ENCODE measurements at places on chromosomes 11 and 22.

DNA sequence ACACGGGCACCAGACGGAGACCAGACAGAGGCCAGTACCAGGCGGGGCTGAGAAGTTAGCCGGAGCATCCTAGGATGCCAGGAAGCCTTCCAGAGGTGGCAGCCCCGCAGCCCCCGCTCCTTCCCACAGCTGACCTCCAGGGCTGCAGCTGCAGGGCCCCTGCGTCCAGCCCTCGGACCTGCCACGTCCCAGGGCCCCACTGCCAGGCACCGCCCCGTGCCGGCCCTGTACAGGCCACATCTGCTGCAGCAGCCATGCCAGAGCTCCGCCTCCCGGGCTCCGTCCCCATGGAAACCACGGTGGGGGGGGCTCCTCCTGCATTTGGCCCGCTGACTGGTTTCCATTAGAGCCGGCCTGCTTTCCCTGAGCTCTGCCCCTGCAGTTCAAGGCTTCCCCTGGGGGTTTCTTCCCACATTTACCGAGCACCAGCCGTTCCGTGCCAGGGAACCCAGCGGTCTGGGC is 62.5 kb upstream of the PPARA start:
- no peak for DNase-seq

DNA sequence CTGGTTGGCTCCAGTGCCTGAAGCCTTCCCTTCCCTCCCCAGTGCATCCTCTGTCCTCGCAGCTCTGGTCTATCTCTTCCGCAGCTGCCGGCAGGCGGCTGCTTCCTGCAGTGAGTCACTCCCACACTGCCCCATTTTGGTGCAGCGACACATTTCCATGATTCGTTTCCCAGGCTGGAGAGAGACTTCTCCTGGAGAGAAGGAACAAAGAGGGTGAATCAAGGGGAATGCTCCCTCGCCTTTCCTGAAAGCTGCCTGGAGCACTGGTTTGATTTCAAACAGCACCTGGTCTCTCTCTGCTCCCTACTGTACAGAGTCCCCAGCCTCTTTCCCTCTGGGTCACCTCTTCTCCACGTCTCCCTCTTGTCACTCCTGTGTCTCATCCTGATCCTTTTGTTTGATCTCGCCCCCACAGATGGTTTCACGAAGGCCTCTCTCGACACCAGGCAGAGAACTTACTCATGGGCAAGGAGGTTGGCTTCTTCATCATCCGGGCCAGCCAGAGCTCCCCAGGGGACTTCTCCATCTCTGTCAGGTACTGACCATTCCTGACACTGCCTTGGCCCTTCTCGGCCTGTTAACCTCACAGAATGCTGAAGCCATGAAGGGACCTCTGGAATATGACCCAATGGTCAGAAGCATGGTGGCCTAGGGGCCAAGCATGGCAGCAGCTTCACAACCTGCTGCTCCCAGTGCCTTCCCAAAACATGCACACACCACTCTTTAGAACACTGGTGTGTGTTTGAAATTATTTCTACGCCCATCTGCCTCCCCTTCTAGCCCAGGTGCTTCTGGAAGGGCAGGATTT is at the start of gene TMA7B:
TMA7B (plus strand) TSS at position 758 of the 808 bp plus-strand sequence. CDS start 3,978 bp downstream, outside the sequence.
- no peak for DNase-seq

DNA sequence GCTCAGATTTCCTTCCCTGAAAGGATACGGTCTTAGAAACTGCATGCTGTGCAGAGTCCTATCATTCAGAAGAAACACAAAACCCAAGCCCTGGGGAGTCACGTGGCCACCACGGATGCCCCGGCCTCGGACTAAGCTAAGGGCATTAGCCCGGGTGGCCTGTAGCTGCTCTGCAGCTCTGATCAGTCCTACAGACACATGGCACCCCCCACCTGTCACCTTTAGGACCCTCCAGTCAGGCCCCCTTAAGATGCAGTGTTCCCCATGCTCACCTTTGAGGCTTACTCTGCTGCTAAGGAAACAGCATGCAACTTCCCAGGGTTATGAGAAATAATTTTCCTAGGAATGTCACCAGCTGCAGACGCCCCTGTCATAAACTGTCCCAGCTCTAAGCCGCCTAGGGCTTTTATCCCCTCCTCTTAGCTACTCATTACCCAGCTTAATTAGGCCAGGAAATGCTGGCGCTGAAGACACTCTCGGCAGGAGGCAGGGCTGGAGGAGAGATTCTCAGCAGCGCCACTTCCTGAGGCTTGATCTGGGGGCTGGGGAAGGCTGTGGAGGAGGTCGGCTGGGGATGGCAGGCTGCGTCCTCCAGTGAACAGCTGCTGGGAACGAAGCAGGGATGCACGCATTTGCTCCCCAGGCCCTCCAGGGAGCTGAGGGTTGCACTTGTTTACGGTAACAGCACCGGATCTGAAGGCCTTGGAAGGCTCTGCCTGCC is 47.2 kb upstream of the ADA2 start:
- no peak for DNase-seq

DNA sequence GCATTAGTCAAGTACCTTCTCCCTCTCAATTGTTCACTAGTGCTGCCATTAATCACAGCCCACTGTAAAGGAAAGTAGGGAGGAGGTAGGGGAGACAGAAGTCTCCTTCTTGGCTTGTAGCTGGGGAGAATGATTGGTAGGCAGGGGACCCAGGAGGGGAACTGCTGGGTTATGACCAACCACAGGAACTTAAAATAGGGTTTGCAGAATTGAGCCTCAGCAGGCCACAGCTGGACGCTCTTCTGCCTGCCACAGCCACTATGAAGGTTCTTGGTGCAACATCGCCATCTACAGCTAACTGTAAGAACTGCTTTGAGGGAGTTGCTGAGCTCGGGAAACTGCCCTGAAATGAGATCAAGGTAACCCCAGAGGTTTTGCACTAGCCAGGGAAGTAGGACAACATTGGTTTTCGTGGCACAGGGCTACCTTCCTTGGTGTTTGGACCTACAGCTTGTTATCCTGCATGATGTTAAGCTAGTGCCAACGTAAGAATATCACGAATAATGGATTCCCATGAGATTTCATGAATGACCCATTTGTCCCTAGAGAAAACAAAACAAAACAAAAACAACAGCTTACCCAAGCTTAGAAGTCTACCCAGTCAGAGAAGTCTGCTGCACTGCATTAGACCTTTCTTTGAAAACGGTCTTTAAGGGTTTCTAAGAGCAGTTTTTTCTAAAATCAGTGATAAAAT is 787.1 kb upstream of the API5 start:
- DNase-seq: no peak

- no peak for DNase-seq
Observed at GRCh38 chr11:61273178-61274078, 21.7 kb downstream of the VWCE start.

DNA sequence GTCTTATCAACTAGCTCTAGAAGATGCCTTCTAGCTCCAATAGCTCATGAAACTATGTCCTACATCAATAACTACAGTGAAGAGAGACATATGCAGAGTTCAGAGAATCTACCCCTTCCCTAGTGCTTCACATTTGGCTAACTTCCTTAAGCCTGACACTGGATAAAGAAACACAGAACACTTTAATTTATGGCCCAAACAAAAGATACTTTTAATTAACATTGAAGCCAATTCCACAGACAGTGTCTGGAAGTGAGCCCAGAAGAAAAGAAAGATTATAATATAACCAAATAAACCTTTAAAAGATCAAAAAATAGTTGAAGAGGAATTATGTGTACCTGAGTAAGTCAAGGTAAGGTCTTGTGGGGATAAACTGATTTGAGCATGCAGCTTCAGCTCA is 255.2 kb downstream of the C11orf87 start:
- DNase-seq: no peak

- DNase-seq: no peak
Observed at GRCh38 chr11:122150216-122151124, 34.5 kb upstream of the BLID start.

DNA sequence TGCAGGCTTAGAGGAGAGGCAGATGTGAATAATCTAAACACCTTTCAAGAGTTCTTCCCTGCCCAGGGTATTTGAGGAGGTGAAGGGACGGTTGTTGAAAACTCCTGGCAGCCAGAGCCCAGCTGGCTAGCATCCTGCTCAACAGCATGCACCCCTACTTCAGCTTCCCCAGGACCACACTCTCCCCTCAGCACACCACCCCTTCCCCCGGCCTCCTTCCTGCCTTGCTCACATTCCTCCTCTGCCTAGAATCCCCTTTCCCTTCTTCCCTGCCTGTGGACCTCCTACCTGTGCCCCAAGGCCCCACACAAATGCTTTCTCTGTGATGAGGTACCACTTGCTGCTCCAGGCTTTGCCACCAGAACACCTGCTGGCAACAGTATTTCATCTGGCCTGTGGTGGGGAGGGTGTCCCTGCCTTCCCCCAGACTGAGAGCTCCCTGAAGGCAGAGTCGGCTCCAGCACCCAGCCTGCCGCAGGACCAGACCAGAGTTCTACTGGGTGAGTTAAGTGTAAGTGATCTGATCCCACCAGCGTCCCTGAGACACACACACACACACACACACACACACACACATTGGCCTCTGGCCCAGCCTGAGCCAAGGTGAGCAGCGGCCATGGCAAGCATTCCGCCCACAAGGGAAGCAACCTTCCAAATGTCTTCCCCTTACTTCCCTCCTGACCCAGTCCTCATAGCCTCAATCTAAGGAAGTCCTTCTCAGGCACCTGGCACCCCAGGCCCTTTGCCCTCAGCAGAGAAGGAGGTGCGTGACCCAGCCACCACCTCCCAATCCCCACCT is 79.5 kb downstream of the PDE2A start:
- DNase-seq: no peak

Measured in mesenteric fat pad (tissue), 1 donor.